ENCODE measurements at places on chromosomes 1 and 21. TPM values are rescaled to one million over a fixed set of nuclear protein-coding genes. Genes with fewer than 3 reads are reported as not detected.

The H3-3A gene
- 477 TPM for total RNA-seq

The TNFAIP8L2 gene
- not detected for total RNA-seq

The BTBD19 gene
- 69.9 TPM for total RNA-seq

The GNAT2 gene
- not detected for total RNA-seq

The RXFP4 gene
- total RNA-seq = not detected

The CFHR3 gene
- not detected for total RNA-seq

The TRIM67 gene
- not detected for total RNA-seq

The MYOM3 gene
- total RNA-seq = 0.18 TPM

The E2F2 gene
- total RNA-seq = 5.6 TPM

The TAS1R3 gene
- total RNA-seq = 0.37 TPM

The SPRR1B gene
- total RNA-seq = not detected

The CELSR2 gene
- 2.2 TPM for total RNA-seq

The VHLL gene
- total RNA-seq = 0.73 TPM

The CACNA1S gene
- total RNA-seq = not detected

The PODN gene
- 2.0 TPM for total RNA-seq

The OLIG2 gene
- not detected for total RNA-seq

The PROK1 gene
- not detected for total RNA-seq

The TP73 gene
- not detected for total RNA-seq

The RPL22 gene
- total RNA-seq = 372 TPM

The CA14 gene
- not detected for total RNA-seq

The TMEM51 gene
- 13.7 TPM for total RNA-seq

The OR2T29 gene
- not detected for total RNA-seq

The S100A11 gene
- total RNA-seq = 505 TPM

The DIO1 gene
- total RNA-seq = not detected

The CA6 gene
- not detected for total RNA-seq

The ELF3 gene
- 0.29 TPM for total RNA-seq

The CASZ1 gene
- 5.1 TPM for total RNA-seq

The ALPL gene
- 0.30 TPM for total RNA-seq

The CBR3 gene
- total RNA-seq = 13.3 TPM

The NUAK2 gene
- 2.3 TPM for total RNA-seq

The TBX15 gene
- not detected for total RNA-seq

The PLXNA2 gene
- 229 TPM for total RNA-seq

The KLHDC9 gene
- total RNA-seq = 1.4 TPM

The ZBTB17 gene
- 38.5 TPM for total RNA-seq

The TRIM17 gene
- not detected for total RNA-seq

The VWA1 gene
- total RNA-seq = 6.1 TPM

The CCDC17 gene
- 3.6 TPM for total RNA-seq

Data from endothelial cell of umbilical vein (primary cell).